ENCODE measurements at places on chromosomes 16 and 17.

DNA sequence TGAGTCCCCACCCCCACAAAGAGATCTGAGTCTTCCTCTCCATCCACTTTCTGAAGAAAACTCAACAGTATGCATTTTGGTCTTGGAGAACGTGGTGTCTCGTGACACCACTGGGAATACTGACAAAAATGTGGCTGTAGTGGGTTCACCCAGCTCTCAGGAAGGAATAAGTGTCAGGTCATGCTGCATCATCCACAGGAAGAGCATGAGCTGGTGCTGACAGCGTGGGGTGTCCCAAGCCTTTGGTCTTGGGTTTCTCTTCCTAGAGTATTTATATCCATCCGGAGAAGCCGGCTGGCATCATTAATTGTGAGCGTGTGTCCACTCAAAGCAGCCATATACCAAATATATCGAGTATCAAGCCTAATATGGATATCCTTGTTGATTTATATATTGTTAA, 55.9 kb downstream of the C17orf67 start:
- DNase-seq, result no peak

DNA sequence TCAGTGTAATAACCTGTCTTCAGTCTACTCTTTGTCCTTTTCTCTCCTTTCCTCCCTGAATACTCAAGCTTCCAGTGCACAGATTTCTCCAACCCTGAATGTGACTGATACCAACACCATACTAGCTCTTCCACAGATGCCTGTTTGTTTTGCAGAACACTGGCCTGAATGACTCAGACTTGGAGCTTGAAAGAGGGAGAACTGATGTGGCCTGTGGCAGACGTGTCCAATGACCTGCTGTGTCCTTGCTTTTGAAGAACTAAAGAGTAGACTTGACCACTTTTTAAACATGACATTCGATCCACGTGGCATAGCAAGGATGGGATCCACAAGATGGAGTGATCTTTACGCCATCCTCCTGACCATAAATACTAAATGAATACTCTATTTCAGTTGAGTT, 361.0 kb downstream of the WWOX start:
- DNase-seq, result no peak

- peak; percentile 64 for DNase-seq
Measured at GRCh38 chr16:89764711-89765201, 43.4 kb downstream of the ZNF276 start.

DNA sequence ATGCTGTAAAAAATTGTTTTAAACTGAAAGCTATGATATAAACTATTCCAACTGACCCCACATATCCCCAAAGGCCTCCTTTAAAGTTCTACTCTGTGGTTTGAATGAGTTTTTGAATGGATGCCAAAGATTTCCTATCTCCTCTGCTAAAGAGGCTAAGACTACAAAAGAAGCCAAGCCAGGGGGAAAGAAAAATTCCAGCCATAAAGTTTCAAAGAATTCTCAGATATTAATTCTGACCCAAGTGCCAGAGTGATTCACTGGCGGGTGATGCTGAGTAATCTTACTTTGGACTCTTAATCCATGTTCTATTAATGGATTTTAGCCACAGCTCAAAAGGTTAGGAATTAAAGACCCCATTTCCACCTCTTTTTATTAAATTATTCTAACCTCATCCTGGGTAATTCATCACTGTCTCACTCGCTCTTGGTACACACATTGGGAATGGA, 60.7 kb downstream of the HS3ST3A1 start:
- no peak for DNase-seq

- DNase-seq, result no peak
Measured at GRCh38 chr17:41176744-41177387, 1.2 kb downstream of the KRTAP4-2 start.

- peak; percentile 57 for DNase-seq
Measured at GRCh38 chr17:7435676-7436555, 681 bp downstream of the TMEM102 start.

- no peak for DNase-seq
Measured at GRCh38 chr17:34579017-34579946, at the start of gene TMEM132E. TSS of gene TMEM132E (plus strand) at chr17:34579582. CDS start at chr17:34581077, 1,495 bp downstream.

GRCh38 chr16:89233678-89234490, 16.4 kb downstream of the ZNF778 start:
- DNase-seq, result no peak

Measured in CD4-positive, alpha-beta T cell treated with Interleukin-12 subunit alpha and Interleukin-12 subunit beta, for 1 hour (primary cell).